NCI-H2029 treated with DMSO at 0.1 percent for 48 hours (cell line): ENCODE measurements at places on chromosomes 3 and 15.

GRCh38 chr15:22918056-22918455 is 62.1 kb downstream of the CYFIP1 start:
- DNase-seq = no peak

DNA sequence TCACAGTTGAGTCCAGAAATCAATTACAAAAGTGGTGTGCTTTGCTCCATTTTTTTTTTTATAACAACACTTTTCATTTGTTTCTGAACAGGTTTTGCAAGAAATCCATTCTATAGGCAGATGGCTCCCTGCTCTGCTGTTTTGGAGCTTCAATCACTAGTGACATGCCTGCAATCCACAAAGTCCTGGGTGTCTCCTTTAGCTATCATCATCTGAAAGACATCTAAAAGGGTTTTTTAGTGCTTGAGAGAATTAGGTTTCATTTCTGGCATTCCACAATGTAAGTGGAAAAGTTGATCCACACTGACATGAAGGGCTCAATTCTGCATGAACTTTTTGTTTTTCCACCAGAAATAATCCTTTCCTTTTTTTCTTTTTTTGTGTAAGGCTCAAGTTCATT is 24.0 kb upstream of the MEIS2 start:
- DNase-seq = no peak

GRCh38 chr15:78838489-78838888 is 27.2 kb upstream of the ADAMTS7 start:
- DNase-seq = no peak

- no peak for DNase-seq
These were observed 171.2 kb upstream of the WNT5A start for GRCh38 chr3:55658270-55658669.

GRCh38 chr3:13072600-13073325 is 466 bp downstream of the IQSEC1 start:
- DNase-seq = no peak

DNA sequence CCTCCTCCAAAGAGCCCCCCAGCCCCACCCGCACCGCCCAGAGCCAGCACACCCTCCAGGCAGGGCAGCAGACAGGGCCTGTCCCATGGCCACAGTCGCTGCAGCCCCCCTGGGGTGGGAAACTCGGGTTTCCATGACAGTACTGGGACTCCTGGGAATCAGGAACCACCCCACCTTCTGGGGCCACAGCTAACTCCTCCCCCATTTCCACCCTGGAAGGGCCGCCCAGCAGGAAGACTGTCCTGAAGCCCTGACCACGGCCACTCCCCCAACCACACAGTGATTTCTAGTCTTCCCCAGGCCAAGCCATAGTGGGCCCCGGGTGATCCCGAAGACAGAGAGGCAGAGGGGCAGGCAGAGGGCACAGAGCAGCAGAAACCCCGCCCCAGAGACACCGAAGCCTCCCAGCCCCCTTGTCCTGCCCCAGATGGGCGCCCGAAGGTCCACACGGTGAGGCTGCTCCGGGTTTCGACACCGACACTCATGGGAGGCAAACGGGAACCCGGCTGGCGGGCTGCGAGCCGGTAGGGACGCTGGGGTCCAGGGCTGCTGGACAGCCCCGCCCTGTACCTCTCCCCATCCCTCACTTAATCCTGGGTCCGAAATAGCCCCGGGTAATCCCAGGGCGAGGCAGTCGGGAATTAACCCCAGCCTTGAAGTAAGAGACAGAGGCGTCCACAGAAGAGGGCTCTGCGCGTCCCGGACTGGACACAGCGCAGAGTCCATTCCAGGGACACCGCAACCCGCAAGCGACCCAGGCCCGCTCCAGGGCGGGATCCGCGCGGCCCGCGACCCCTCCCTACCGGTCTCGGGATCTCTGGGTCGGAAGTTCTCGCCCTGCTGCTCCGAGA is 138.4 kb downstream of the NUP210 start:
- no peak for DNase-seq

- no peak for DNase-seq
These were observed 112.5 kb downstream of the TIGIT start for GRCh38 chr3:114406286-114406685.

- DNase-seq = no peak
These were observed 16.1 kb upstream of the LYSMD4 start for GRCh38 chr15:99749386-99749785.

- no peak for DNase-seq
These were observed 593 bp downstream of the TMOD2 start for GRCh38 chr15:51751697-51752683.

DNA sequence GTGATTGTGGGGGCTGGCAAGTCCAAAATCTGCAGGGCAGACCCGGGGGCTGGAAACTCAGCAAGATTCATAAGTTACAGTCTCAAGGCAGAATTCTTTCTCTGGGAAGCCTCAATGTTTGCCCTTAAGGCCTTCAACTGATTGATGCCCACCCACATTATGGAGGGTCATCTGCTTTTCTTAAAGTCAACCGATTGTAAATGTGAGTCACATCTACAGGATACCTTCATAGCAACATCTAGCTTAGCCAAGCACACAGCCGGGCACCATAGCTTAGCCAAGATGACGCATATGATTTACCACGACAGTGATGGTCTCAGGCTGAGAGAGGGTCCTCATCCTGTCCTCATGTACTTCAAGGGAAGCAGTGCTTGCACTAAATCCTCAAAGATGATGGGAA is 43.5 kb downstream of the IDH2 start:
- DNase-seq = no peak

DNA sequence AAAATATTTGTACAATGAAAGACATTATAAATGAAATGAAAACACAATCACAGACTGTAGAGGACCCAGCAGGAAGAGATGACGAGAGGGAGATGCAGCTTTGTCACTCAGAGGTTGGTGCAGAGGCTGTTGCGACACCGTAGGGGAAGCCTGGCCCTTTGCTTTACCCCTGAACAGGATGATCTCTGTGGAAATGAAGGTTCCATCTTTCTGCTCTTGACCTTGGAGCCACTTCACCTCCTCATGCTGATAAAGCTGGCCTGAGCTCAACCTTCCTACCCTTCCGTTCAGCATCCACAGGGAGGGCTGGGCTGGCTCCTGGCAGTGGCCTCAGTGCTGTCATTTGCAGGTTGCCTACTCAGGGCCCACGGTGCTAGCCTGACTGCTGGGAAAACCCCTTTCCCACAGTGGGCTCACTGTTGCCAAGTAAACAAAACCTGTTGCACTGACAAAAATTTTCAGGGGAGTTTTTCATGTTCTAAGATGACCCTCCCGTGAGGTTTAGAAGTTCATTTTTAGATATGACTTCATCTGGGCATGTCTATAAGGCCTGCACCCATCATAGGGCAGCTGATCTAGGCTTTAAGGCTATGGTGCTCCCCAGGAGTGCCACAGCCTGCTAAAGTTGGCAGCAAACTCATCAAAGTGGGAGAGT is 3.0 kb upstream of the CD80 start:
- no peak for DNase-seq

- no peak for DNase-seq
These were observed 36.5 kb downstream of the NCK1 start for GRCh38 chr3:136898549-136898948.

- no peak for DNase-seq
These were observed 7.5 kb downstream of the ARHGAP31 start for GRCh38 chr3:119301662-119302061.

DNA sequence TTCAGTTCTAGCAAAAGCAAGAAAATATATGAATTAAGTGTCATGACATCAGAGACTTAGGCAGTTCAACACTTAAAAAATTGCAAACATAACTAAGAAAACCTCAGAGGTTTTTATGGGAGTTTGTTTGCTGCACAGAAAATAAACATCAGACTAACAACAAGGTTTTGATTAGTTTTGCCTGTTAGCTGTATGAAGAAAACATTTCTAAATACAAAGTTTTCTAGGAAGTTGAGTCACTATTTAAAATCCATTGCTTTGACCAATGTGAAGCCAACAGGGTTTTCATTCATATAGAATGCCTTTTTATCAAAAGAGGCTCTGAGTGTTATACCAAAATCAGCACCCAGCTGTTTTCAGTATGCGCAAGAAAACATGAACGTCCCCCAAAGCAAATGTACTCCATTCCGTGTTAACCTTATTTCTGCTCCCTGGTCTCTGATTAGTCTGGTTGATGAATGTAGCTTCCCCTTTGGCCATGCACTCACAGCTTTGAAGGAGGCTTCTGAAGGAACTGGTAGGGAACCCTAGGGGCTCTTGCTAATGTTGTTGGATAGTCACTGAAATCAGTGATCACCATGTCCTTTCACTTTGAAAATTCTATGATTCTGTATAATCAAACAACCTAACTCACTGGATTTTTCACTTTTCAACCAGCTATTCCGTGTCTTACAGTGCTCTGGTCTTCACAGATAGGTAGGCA is 89.6 kb upstream of the TSEN2 start:
- DNase-seq = no peak

DNA sequence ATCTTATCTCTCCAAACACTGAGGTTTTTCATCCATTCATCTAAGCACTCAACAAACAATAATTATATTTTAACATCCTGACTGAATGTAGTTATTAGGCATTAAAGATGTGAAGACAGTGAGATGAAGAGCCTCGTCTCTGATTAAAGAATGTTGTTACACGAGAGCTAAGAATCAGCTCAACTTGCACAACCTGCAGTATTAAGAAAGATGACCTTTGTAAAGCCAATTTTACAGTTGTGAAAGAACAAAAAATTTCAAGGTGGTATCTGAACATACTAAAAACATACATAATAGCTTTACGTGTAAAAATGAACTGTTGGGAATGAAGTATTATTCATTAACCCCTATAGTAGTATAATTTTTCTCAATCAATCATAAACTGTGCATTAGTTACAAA is 12.8 kb downstream of the CLDN1 start:
- DNase-seq = no peak

DNA sequence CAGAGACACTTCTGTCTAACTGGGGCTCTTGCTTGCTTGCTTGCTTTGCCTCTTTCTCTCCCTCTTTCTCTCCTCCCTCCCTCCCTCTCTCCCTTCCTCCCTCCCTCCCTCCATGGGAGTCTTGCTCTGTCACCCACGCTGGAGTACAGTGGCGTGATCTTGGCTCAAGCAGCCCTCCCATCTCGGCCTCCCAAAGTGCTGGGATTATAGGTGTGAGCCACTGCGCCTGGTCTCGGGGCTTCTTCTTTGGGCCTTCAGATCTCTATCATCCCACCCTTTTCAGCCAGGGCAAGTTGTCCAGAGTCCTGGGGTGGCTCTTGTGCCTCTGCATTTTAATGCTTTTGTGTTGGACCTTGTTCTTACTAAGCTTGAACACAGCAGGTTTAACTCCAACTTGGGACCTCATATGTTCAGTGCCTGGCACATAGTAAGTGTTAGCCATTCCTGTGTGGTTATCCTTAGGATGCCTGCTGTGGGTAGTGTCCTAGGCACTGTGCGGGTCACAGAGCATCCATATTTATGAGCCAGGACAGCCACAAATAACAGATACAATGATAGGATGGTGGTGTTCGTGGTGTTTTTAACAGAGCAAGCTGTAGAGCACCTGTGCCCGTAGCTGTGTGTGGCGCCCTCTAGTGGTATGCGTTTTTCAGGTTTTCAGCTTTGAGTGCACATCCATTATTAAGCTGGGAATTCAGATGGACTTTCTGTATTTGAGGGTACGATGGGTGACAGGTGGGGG is 75.1 kb downstream of the CCK start:
- peak; percentile 63 for DNase-seq

GRCh38 chr15:78322724-78323521 is 17.2 kb upstream of the CRABP1 start:
- no peak for DNase-seq

- peak; percentile 38 for DNase-seq
These were observed at the start of gene UACA for GRCh38 chr15:70763120-70763949. Gene UACA, minus strand, starts transcription at chr15:70763558. Its CDS starts 151 bp downstream, at chr15:70763407.

DNA sequence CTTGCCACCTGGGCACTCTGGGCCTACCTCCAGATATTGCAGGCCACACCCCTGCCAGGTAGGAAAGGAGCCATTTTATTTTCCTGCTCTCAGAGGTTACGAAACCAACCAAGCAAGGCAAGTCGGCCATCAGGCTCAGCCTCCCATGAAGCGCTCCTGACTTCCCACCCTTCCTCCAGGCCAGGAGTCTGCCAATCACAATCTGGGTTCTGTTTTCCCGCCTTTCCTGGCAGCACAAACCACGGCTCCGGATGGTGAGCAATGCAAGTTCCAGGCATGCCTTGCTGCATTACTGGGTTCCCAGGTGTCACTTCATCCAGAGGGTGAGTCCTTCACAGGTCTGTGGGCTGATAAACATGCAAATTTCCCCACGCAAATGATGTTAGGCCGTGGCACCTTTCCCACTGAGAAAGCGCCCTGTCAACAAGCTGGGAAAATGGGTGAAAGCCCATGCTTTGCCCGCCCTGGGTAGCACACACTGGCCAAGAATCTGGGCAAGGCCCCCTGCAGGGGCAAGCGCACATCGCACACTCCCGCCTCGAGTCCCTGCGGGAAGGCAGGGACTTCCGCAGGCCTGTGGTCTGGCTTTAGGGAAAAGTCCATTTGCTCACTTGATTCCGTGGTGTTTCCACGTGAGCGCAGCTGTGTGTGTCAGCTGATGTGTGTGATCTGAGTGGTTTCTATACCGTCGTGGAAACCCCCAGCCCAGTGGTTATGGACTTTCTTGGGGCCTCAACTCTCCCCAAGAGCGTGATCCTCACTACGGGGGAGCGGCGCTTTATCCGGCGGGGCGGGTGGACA is 61.6 kb upstream of the RYK start:
- DNase-seq = no peak

DNA sequence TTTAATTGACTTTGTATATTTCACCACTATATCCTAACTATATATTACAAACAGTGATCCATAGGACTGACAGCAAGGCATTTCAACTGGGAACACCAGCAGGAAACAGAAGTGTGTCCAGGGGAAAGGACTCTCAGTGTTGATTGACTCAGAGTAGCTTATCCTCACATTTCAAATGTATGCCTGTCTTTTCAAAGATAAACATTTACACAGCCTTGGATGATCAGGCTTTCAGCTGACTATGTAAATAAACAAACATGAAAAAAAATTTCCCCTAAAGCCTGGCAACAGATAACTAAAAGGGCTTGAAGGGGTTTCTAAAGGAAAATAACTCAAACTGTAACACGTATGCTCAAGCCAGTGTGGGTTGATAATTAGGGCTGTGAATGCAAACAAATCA is 321.8 kb downstream of the TBC1D5 start:
- DNase-seq = peak; percentile 77

- DNase-seq = no peak
These were observed 6.5 kb upstream of the PHLDB2 start for GRCh38 chr3:111852540-111852939.

DNA sequence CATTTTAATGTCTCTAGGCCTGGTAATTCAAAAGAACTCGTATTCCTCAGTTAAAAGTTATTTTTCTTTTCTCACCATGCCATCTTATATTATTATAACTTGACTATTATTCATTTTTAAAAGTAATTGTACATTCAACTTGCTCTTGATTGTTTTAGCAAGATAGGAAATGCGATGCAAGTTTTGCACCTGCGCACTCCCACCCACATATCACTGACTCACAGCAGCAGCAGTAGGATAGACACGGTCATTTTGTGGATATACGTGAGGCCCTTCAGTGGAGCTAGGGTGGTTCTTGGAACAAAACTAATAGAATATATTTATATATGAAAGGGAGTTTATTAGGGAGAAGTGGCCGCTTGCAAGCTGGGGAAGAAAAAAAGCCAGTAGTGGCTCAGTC is 95.5 kb upstream of the UBE3A start:
- DNase-seq = no peak

- no peak for DNase-seq
These were observed 37.6 kb downstream of the SPTSSB start for GRCh38 chr3:161333696-161334095.
